ENCODE measurements at places on chromosomes 16 and 17. TPM values are rescaled to one million over a fixed set of nuclear protein-coding genes. Genes with fewer than 3 reads are reported as not detected.

The TEKT1 gene
- total RNA-seq: not detected

The FLII gene
- total RNA-seq: 129 TPM

The TVP23A gene
- 2.8 TPM for total RNA-seq

The TAF15 gene
- total RNA-seq: 26.9 TPM

The GP2 gene
- total RNA-seq: not detected

The RND2 gene
- total RNA-seq: 0.35 TPM

The ZFP3 gene
- total RNA-seq: 6.3 TPM

The SLC5A10 gene
- not detected for total RNA-seq

The CACNA1H gene
- total RNA-seq: 20.7 TPM

The LDHD gene
- total RNA-seq: 2.3 TPM

The TTLL6 gene
- total RNA-seq: not detected

The PARN gene
- total RNA-seq: 13.6 TPM

The MTSS2 gene
- 28.9 TPM for total RNA-seq

The WNT3 gene
- total RNA-seq: 1.9 TPM

The TMEM92 gene
- total RNA-seq: 0.35 TPM
